Panc1 (cell line): ENCODE measurements at places on chromosomes 16 and 17. TPM values are rescaled to one million over a fixed set of nuclear protein-coding genes. Genes with fewer than 3 reads are reported as not detected.

KCNJ12 gene
- total RNA-seq, result 2.7 TPM

SOCS1 gene
- total RNA-seq, result 4.8 TPM

- no peak for DNase-seq
Measured at GRCh38 chr16:11968577-11968976, 3.6 kb downstream of the TNFRSF17 start.

GRCh38 chr17:42111871-42112551, 503 bp downstream of the DHX58 start:
- DNase-seq, result no peak

GRCh38 chr16:73023320-73023719, 24.6 kb downstream of the ZFHX3 start:
- DNase-seq, result no peak

GRCh38 chr17:79946352-79947231, 89.1 kb downstream of the TBC1D16 start:
- no peak for DNase-seq
